ENCODE measurements at places on chromosomes 11 and 22.

DNA sequence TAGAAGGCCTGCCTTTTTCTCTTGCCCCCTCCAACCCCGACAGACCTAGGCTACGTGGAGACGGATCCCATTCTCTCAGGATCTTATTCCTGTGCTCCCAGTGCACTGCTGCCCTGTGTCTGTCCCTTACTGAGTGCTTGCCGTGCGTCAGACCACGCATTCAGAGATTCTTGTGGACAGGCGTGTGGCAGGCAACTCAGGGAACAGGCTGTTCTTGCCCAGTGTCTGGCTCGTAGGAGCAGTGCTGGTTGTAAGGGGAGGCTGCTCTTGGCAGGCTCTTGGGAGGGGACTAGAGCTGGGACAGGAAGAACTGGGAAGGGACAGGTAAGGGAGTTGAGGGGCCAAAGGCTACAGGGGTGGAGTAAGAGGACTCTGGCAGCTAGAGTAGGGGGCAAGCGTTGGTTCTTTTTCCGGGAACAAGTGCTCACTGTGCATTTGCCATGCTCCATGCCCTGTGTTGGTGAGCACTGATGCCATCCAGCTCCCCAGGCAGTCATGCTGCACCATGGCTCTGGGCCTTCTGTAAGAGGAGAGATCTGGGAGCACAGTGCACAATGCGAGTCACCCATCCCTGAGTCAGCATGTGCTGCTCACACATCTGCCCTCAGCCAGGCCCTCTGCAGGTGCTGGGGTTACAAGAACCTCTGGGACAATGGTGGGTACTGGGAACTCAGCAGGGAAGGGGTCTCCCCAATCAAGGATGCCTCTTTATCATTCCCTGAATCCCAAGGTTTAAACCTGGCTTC is 119.1 kb downstream of the TBC1D22A start:
- no peak for DNase-seq

GRCh38 chr22:44755956-44756361 is 3.6 kb downstream of the ARHGAP8 start:
- no peak for DNase-seq

GRCh38 chr11:78158987-78159652 is 19.7 kb upstream of the ALG8 start:
- DNase-seq, result no peak

GRCh38 chr11:127632976-127633680 is 632.6 kb upstream of the KIRREL3 start:
- no peak for DNase-seq

- no peak for DNase-seq
Measured at GRCh38 chr11:112016765-112017376, 8.3 kb upstream of the DLAT start.

GRCh38 chr11:27512238-27512637 is 5.7 kb upstream of the LIN7C start:
- DNase-seq, result no peak

DNA sequence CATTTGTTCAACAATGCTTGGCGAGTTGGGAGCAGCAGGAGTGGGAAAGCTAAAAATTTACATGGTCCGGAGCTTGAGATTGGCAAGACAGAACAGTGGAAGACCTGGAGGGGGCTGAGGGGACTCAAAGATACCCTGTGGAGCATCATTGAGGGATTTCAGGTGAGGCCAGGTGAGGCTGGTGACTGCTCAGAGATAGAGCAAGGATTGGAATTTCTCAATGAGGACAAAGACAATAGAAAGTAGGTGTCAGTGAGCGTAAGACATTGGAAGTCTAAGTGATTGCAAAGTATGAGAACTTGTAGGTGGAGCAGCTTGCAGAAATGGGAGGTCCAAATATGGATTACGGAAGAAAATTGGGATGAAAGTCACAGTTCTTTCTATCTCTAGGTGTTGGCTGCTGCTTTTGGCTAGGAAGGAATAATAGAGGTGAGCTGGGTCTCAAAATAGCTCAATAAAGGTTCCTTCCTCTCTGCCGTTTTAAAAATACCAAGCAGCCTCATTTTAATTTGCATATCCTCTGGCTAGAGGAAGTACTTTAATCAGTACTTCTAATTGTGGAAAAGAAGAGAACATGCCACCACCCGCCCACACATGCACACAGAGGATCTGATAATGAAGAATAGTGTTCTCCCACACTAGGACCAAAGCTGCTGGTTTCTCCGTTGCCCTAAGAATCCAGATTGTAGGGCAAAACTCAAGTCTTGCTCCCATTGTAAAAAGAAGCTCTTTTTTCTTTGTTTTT is 41.8 kb upstream of the SORL1-AS1 start:
- DNase-seq, result no peak

GRCh38 chr11:8707541-8708191 is 25.1 kb downstream of the RPL27A start:
- DNase-seq, result no peak

DNA sequence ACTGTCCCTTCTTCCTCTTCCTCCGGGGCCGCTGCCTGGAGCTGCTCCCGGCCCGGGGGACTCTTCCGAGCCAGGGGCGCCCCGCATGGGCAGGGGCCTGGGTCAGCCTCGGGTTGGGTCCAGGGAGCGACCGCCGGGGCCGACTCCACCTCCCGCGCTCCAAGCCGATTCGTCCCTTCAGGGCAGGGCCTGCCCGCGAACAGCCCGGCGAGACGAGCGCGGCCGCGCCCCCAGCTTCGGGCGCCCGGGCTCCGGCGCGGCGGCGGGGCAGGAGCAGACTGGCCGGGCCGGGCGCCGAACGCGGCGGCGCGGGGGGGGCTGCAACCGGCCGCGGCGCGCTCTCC is at the start of gene LARGE1:
Gene LARGE1, minus strand, starts transcription at position 280 of the 344 bp plus-strand sequence.
- no peak for DNase-seq

DNA sequence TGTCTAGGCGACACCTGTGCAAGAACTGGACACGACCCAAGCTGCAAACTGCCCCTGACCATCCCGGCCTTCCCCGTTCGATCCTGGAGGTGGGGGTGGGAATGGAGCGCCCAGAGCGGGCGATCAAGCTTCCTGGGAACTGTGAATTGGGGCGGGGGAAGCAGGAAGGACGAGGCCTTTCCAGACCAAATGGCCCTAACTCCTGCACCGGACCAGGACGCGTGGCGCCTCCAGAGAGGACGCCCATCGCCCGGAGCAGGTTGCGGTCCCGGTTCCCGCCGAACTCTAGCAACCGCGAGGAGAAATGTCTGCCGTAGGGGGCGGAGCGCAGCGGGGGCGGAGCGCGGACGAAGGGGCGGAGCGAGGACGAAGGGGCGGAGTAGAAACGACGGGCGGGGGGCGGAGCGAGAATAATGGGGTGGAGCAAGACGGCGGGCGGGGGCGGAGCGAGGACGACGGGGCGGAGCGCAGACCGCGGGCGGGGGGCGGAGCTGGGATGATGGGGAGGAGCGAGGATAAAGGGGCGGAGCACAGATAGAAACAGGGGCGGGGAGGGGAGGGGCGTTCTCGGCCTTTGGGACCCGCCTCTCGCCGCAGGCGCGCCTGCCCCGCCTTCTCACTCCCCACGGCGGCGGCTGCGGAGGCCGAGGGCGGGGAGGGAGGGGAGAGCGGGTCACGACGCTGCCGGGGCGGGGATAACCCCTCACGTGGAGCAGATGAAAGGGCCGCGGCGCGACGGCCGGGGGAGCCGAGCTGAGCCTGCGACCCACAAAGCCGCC is at the start of gene ZNRF3:
Gene ZNRF3, plus strand, starts transcription at position 695 of the 779 bp plus-strand sequence. CDS start 195 bp downstream, outside the sequence.
- peak; percentile 89 for DNase-seq

GRCh38 chr11:81241672-81242275 is 1491.9 kb downstream of the FAM181B start:
- no peak for DNase-seq

DNA sequence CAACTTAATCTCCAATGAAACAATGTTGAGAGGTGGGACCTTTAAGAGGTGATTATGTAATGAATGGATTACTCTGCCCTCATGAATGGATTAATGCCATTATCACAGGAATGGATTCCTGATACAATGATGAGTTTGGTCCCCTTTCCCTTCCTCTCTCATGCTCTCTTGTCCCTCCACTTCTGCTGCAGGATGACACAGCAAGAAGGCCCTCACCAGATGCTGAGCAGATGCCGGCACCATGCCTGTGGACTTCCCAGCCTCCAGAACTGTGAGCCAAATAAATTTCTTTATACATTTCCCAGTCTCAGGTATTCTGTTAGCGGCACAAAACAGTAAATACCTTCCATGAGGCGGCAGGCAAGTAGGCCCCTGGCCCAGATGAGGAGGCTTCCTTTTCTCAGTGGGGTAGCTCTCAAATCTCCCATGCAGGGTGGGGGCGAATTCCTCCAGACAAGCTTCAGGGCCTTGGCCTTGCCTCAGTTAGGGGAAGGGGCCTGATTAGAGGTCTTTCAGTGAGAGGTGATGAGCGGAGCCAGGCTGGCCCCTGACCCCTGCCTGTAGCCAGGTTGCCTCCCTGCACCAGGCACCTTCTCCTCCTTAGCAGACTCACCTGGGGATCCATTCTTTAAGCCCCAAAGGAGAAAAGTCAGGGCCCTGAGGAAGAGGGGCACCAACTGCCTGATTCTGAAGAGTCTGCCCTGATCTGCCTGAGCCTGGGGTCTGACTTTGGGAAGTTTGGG is 86.0 kb downstream of the RRM1 start:
- DNase-seq, result no peak

- DNase-seq, result no peak
Measured at GRCh38 chr22:28478564-28478963, 201.1 kb downstream of the TTC28 start.

DNA sequence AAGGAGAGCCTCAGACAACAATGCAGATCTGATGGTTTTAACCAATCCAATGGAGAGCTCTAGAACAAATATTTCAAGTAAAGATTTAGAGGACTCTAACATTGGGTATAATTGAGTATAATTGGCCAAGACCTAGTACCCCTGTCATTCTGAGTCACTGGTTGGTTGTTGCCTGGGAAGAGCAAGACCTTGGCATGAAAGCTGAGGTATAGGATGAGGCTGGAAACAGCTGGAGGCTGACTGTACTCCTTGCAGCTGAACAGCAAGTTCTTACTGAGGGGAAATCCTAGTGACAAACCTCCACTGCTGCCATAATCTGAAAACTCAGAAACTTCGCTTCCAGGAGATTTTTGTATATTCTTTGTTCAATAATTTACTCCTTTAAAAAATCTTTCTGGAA is 54.3 kb upstream of the MUC15 start:
- no peak for DNase-seq

DNA sequence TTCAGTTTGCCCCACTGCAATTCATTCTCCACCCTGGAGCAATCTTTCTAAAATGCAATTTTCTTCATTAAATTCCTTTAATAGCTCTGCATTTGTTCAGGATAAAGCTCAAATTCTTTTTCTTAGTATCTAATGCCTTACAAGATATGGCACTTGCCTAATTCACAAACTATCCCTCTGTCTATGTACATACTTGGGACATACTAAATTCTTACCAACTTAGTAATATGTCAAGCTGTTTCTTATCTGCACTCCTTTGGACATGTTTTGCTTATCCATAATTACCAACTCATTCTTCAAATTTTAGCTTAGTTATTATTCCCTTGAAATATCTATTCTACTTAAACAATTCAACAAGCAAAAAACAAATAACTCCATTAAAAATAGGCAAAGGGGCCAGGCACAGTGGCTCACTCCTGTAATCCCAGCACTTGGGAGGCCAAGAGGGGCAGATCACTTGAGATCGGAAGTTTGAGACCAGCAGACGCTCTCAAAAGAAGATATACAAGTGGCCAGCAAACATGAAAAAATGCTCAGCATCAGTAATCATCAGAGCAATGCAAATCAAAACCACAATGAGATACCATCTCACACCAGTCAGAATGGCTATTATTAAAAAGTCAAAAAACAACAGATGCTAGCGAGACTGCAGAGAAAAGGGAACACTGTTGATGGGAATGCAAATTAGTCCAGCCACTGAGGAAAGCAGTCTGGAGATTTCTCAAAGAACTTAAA is 96.9 kb downstream of the FAM76B start:
- DNase-seq, result no peak

GRCh38 chr11:31913985-31914384 is 102.9 kb upstream of the PAX6 start:
- no peak for DNase-seq

GRCh38 chr11:19892387-19892786 is 179.8 kb downstream of the NAV2 start:
- DNase-seq, result no peak

DNA sequence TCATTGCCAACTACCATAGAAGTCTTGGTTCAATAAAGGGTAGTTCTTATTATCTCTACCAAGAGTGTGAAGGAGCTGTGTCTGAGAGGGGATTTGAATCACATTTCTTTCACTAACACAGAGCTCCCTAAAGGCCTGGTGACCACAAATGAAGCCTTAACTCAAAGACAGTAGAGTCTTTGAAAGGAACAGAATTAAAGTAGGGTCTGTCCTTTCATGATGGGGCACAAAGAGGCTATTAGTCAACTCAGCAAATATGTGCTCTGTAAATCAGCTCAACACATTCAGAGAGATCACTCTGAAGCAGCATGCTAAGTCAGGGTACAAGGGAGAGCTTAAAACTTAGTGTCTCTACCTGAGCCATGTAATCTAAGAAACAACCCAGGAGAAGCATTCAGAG is 212.4 kb upstream of the SYN3 start:
- no peak for DNase-seq

- DNase-seq, result no peak
Measured at GRCh38 chr11:855796-856195, 13.1 kb downstream of the TSPAN4 start.

GRCh38 chr11:69695581-69695980 is 8.2 kb downstream of the FGF19 start:
- DNase-seq, result no peak

GRCh38 chr11:73962101-73962705 is 11.4 kb downstream of the DNAJB13 start:
- no peak for DNase-seq

GRCh38 chr11:115222218-115222862 is 281.9 kb downstream of the CADM1 start:
- DNase-seq, result no peak

GRCh38 chr11:44840521-44841251 is 110.0 kb downstream of the TP53I11 start:
- DNase-seq, result no peak

DNA sequence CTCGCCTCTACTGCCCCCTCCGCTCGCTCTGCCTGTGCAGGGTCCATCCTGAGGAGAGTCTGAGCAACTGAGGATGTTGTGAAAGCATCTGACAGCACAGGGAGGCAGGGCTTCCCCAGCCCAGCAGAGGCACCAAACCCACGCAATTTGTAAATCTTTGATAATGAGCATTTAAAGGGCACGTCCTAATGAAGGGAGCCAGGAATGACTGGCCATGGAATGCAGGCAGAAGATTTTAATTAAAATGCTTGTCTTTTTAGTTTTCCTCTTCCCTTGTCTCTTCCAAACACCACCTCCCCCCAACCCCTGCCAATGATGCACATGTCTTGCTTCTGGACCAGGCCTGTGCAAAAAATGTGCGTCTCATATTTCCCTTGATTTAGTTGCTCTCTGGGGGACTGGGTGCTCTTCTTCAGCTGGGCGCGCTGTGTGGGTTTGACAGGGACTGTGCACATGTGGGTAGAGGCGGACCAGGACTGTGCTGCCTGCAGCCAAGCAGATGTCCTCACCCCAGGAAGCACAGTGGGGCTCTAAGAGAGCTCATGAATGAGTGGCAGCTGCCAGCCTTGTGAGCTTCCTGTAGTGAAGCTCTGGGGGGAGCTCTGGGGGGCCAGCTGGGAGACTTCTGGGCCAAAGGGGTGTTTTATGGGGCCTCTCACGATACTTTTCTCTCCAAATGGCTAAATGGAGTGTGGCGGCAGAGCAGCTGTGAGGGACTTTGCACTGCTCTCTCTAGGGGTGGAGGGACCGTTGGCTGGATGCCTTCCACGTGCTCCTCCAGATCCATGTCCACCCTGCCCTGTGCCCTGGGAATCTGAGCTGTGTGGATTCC is 273.5 kb downstream of the ST3GAL4 start:
- no peak for DNase-seq

- DNase-seq, result no peak
Measured at GRCh38 chr11:110219006-110219785, 77.2 kb downstream of the RDX start.

All from cerebellar nuclear complex (tissue), 1 donor.